ENCODE measurements at places on chromosomes 1 and 21.

DNA sequence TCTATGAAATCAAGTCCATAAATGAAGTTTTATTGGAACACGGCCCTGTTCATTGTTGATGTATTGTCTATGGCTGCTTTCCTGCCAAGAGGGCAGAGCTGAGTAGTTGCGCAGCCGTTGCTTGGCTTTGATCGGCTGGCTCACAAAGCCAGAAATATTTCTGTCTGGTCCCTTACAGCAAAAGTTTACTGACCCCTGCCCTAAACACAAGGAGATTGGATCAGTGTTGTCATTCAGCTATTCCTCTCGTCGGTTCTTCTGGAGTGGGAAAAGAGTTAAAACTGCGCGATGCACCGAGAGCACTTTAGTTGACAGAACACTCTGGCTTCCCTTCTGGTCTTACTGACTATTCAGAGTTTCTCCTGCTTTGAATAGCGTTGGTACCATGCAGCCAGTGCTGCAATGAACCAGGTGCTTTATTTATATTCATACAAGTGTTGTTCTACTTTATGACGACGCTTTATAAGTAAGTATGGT is 868 bp downstream of the ZBTB40 start:
- no peak for DNase-seq

DNA sequence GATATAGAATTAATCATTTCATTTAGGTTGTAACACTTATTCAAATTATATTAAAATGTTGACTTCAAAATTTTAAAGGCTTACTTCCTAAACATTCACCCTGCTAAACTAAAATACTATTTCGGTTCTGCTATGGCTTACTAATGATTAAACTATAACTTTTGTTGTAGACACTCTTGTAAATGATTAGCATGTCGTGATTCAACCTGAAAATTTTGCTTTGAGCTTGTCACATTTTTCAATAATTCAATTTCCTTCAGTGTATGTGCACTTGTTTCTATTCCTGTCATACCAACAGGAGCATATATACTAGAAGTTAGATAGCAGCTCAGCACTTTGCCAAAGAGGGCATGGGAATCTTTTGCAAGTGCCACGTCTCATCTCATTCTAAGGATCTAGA is 1018.8 kb downstream of the AMY1C start:
- no peak for DNase-seq

GRCh38 chr1:14340002-14340785 is 258.3 kb upstream of the KAZN start:
- DNase-seq = no peak

DNA sequence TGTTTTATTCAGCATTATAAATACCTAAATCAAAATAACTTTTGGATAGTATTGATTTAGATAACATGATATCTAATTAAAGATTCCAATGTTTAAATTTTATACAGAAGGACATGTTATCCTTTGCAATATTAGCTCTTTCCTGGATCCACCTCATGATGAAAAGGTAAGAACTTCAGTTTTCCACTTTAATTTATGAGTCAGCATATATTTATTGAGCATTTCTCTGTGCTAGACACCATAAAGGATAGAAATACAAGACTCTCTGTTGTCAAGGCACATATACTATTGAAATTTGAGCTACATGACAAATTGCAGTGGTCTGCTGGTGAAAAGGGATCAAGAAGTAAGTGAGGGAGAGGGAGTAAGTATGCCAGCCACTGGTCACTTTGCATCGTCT is 68.1 kb upstream of the EXO1 start:
- DNase-seq = no peak

DNA sequence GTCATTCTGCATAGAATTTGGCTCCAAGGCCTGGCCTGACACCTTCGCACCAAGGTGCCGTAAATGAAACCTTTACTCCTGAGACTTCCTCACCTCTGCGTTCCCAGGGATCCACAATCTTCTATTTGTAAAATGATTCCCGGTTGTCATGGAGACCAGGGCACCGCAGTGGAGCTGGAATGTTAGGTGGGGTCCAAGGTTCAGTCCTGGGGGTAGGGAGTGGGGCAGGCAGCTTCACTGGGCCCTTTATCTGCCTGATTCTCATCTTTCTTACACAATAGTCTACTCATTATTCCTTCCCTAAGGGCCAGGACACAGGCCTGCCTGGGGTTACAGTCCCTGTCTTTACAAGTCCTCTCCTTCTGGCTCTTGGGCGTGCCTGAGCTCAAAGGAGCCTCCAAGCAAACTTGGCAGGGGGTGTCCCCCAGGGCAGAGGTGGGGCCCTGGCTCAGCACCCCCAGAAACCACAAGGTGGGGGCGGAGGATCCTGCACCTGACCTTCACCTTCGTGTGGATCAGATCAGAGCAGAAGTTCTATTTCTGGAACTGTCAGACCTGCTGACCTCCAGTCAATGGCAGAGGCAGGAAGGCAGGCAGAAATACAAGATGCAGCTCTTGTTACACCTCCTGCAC is 51.1 kb downstream of the RIPK4 start:
- DNase-seq = no peak

DNA sequence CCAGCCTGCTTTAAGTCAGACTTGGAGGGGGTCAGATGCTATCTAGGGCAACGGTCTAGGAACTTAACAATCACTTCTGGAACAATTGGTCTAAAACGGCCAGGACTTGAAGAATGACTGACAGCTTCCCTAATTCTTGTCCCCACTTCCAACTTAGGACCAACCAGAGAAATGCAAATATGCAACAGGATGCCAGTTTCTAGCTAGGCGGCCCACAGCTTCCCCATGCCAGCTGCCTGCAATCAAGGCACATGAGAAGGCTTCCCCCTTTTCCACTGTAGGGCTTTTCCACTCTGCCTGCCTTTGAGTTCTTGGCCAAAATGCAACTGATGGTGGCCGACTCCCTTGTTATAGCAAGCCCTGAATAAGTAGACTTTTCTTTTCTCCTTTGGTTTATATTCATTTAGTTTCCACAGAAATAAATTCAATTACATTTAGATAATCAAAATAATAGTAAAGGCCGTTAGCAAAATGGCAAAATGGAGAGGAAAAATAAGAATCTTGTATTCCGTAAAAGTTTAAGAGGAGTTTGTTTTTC is 80.9 kb downstream of the BACH1 start:
- no peak for DNase-seq

DNA sequence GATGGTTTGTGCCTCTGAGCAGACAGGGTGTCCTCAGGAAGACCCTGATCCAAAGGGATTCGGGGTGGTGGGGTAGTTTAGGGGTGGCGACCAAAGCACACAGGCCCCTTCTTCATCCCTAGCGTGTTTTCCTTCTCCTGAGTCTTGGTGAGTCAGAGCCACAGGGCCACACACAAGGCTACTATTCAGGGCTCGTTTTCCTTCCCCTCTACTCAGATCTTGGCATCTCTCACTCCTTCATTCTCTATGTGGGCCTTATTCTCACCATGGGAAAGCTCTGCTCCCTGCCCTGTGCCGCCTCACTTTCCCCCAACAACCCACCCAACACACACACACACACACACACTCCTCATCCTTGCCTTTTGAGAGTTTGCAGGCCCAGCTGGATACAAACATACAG is 43.6 kb upstream of the WNT2B start:
- DNase-seq = no peak

- no peak for DNase-seq
Observed at GRCh38 chr1:50108497-50109059, at the start of gene ELAVL4. Gene ELAVL4, plus strand, starts transcription at chr1:50108920. Its CDS starts 270 bp downstream, at chr1:50109190.

DNA sequence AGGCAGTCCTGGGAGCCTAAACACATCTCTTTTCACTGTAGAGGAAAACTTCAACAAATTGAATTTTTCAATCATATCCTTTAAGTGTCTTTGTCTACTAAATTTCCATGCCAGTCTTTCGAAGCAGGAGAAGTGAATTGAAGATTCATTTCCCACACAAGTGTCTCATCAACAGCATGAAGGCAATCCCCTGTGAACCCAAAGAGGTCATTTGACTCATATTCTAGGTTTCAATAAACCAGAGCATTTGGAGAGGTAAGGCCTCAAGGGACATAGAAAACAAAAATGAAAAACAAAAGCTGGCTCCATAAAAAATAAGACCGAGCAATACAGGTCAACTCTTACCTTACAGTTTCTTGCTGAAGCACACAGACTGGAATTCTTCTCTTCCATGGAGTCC is 94.1 kb upstream of the ATP1B1 start:
- DNase-seq = no peak

DNA sequence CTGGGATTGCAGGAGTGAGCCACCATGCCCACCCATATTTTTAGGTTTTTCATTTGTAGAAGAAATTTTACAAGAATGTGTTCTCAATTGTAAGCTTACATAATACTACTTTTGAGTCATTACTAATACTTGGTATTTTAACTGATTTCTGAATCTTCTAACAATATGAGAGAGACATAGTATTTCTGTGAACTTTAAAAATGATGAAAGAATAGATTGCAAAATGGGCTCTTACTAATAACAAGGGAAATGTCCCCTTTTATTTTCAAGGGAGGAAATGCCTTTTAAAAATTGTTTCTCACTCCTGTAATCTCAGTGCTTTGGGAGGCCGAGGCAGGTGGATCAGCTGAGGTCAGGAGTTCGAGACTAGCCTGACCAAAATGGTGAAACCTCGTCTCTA is 5.9 kb downstream of the AGO3 start:
- DNase-seq = no peak

GRCh38 chr1:8015036-8015808 is 10.9 kb downstream of the ERRFI1 start:
- DNase-seq = no peak

- DNase-seq = peak; percentile 88
Observed at GRCh38 chr1:2194319-2194897, at the start of gene FAAP20. Gene FAAP20, minus strand, starts transcription at chr1:2194772. Its CDS starts 23 bp downstream, at chr1:2194749.

DNA sequence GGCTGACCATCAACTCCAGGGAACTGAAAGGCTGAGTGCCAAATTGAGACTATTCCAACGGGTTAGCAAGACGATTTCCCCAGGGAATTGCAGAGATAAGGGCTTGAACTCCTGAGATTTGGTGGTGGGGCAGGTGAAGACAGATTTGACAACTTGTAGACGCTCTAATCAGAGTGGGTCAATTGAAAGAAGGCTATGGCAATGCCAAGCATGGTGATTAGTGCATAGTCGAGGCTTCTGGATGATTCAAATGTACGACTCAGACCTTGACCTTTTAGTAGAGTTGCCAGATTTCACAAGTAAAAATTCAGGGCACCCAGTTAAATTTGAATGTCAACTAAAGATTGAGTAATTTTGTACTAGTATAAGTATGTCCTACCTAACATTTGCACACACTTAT is 302.1 kb upstream of the SPAG17 start:
- DNase-seq = no peak

DNA sequence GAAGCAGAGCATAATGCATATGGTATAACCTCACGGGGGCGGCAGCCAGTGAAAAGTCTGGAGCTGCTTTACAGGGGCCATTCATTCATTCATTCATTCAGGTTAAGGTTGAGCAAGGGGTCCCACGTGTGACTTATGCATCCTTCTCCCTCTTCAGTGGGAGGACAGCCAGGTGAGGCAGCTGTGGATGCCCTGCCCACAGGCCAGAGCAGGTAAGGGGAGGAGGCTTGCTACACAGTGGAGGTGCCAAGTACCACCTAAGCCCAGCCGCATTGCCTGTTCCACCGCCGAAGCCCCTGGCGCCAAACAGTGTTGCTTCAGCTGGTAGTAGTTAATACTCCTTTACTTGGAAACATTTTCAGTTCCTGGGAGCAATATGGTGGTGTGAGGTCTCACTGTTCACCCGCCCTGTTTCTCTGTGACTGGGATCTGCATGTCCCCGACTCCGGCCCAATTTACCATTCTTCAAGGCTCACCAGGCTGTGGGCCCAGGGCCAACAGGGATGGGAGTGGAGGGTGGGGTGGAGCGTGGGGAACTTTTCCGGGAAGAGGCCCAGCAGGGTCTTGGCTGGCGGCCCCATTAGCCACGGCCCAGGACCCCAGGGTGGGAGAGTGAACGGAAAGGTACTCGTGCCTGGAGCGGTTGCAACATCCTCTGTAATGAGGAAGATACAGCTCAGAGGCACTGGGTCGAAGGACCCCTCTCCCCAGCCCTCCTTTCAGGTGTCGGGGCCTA is 722 bp upstream of the PODN start:
- DNase-seq = peak; percentile 47

- peak; percentile 89 for DNase-seq
Observed at GRCh38 chr1:121519042-121519755, 334.4 kb downstream of the SRGAP2C start.
